Kidney capillary endothelial cell (primary cell): ENCODE measurements at places on chromosomes 5 and 9.

DNA sequence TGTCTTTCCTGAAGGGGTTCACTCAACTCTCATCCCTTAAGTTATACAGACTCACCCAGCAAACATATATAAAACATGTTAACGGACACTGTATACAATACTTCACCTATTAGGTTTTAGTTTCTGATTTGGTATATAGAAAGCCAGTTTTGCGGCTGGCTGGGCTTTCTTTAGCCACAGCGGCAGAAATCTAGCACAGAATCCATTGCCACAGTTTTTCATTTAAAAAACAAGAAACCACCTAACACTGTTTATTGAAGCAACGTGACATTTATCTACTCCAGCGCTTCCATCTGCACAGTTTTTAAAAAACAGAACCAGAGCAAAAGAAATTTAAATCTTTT is 67.3 kb downstream of the SNX30 start:
- no peak for DNase-seq

GRCh38 chr9:115137526-115137925 is 19.6 kb upstream of the TNC start:
- no peak for DNase-seq

DNA sequence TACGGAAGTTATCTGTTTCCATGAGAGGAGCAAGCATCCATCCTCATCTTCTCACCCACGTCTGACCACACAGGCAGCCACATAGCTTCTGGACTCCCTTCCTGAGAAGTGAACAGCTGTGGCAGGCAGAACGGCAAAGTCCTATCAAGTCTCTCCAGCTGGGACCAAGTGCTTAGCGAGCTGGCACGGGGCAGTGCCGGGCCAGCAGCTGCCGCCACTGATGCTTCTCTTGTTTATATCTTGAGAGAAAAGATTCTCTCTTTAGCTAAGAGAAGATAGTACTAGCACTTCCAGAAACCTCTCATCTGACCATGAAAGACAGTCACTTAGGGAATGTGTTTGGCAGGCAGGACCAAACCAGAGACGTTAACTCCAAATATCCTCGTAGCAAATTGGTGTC is 37.2 kb downstream of the PLAC8L1 start:
- no peak for DNase-seq

- no peak for DNase-seq
Measured at GRCh38 chr5:159018855-159019254, 80.9 kb downstream of the EBF1 start.

- no peak for DNase-seq
Measured at GRCh38 chr9:121776001-121776738, 124.7 kb downstream of the DAB2IP start.

DNA sequence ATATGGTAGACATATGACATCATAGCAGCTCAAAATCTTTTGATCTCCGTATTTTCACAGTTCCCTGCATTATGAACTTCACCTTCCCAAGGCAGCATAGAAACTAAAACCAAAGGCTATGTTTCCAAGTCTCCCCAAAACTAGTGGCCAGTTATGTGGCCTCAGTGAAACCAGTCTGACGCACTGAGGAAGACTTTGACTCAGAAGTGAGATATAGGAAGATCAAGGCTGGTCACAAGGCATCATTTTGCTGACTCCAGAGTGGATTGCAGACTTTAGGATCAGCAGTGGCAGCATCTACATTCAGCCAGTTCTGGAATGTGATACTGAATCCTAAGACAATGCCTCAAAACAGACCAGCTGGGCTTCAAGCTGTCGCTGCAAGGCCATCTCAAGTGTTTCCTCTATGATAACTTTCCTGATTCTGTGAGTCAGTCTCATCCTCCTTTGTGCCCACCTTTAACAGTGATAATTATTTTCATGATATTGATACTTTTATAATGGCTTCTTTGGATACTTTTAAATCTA is 34.4 kb upstream of the ELL2 start:
- no peak for DNase-seq

DNA sequence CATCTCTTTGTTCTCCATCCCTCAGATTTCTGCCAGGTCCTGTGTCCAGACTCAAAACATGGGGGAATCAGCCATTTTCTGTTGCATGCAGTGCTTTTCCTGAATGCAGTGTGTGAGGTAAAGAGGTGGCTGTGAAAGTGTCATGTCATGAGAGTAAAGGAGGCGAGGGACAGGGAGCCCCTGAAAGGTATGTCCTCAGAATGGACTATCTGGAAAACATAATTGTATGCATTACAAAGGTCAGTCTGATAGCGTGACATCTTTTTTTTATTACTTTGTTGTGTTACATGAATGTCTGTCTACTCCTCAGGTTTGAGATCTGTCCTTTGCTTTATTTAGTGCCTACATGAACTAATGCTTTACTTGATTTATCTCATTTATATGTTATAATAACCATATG is 239.1 kb downstream of the MAN2A1 start:
- no peak for DNase-seq

GRCh38 chr5:61991866-61992265 is 314.1 kb upstream of the KIF2A start:
- DNase-seq = no peak

GRCh38 chr5:14060218-14060617 is 82.9 kb upstream of the TRIO start:
- no peak for DNase-seq
